Hematopoietic multipotent progenitor cell treated with erythropoietin and hydrocortisone succinate and interleukin-3 and kit ligand, for 6 days (in vitro differentiated cells): ENCODE measurements at places on chromosomes 1 and 21.

- no peak for DNase-seq
Observed at GRCh38 chr1:41361495-41362356, 492 bp downstream of the FOXO6 start.

GRCh38 chr1:190792873-190793272 lies 315.2 kb upstream of the BRINP3 start:
- DNase-seq: no peak

GRCh38 chr1:27368869-27369582 lies 2.3 kb upstream of the MAP3K6 start:
- DNase-seq: peak; percentile 95

- DNase-seq: no peak
Observed at GRCh38 chr1:8752921-8753713, 64.3 kb downstream of the RERE start.

- DNase-seq: peak; percentile 89
Observed at GRCh38 chr1:72282271-72283021, at the start of gene NEGR1. TSS of gene NEGR1 (minus strand) at chr1:72282539.

DNA sequence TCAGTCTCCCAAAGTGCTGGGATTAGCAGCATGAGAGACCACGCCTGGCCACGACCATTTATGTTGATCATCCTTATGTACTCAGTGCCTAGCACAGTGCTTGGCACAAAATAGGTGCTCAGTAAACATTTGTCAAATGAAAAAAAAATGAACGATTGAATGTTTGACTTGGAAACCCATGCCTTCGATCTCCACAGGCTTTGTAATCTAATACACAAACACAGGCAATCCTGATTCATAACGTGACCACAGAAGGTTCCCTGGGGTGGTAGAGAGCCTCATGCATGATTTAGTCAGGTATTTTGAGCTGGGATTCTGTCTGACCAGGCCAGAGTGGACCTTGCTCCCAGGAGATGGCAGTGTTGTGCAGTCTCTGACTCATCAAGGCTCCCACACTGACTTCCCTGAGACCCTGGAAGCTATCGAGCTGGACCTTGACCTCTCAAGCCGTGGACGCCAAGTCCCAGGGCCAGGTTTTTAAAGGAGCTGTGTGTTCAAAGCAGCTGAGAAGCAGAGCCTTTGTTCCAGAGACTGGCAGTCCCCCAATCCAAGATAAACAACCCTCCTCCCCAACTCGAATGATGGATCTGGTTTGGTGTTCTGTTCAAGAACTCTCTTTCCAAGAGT lies 81.1 kb downstream of the PGM1 start:
- peak; percentile 51 for DNase-seq

GRCh38 chr1:155277902-155278688 lies 832 bp downstream of the HCN3 start:
- DNase-seq: peak; percentile 82

- no peak for DNase-seq
Observed at GRCh38 chr1:37673920-37674319, 18.4 kb upstream of the CDCA8 start.

GRCh38 chr1:168079761-168080160 lies 57.0 kb downstream of the GPR161 start:
- DNase-seq: no peak

GRCh38 chr21:34691390-34692032 lies 22.7 kb downstream of the CLIC6 start:
- no peak for DNase-seq

DNA sequence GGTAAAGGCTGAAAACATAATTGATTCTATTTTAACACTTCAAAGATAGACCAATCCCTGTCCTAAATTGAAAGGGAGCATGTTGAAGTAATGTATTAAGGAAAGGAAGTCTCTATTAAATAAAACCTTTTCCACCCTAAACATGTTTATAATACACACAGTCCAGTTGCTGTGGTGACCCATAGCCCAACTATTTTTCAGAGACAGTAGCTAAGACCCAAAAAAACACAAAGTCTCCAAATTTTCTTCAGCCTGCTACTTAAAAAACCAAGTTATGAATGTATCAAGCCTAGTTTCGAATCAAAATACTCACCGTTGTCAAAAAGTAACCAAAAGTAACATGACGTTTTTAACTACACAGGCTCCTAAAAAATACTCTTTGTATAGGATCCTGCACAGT lies 1.6 kb downstream of the ELK4 start:
- no peak for DNase-seq

DNA sequence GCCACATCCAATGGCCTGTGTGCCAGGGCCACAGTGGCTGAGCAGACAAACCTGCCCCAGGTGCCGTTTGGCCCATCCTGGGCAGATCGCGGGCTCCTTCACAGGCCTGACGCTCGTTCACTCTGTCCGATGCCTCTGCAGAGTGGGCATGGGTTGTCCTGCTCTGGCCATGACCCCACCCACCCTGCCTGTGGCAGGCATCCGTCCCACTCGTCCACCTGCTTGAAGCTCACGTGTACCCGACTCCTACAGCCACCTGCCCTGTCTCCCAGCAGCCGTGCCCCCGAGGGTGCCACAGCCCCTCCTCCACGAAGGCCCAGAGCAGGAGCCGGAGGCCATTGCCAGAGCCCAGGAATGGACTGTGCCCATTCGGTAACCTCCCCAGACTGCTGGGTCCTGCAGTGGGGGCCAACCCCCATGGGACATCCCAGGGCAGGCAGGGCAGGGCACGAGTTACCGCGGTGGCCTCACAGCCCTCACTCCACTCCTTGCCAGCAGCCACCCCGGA lies 41.9 kb downstream of the TRIM11 start:
- no peak for DNase-seq

GRCh38 chr1:169491845-169492281 lies 6.1 kb upstream of the SLC19A2 start:
- no peak for DNase-seq

DNA sequence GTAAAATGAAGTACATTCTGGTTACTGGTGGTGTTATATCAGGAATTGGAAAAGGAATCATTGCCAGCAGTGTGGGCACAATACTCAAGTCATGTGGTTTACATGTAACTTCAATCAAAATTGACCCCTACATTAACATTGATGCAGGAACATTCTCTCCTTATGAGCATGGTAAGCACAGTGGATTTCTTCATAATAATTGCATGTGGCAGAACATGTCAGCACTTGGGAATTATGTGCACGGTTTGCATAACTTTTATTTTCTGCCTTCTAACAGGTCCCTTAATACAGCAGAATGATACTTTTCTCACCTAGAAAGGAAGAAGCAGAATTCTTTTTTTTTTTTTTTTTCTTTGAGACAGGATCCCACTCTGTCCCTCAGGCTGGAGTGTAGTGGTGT lies 3.8 kb downstream of the CTPS1 start:
- no peak for DNase-seq

DNA sequence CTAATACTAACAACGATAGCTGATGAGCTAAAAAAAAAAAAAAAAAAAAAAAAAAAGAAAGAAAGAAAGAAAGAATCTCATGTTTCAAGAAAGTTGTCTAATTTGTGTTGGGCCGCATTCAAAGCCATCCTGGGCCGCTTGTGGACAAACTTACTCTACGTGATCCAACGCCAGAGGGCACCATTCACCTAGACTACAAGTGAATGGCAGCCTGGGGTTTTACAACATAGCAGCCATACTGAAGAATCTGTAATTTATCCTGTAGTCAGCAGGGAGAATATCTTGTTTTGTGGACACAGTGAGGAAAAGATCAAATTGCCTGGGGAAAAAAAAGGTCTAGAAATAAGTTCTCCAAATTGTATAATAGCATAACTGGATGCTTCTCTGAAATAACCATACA lies 47.0 kb downstream of the CYP2J2 start:
- DNase-seq: peak; percentile 85

- no peak for DNase-seq
Observed at GRCh38 chr1:220812308-220812707, 25.6 kb downstream of the MTARC1 start.

GRCh38 chr1:102546251-102546650 lies 549.5 kb upstream of the OLFM3 start:
- DNase-seq: no peak

DNA sequence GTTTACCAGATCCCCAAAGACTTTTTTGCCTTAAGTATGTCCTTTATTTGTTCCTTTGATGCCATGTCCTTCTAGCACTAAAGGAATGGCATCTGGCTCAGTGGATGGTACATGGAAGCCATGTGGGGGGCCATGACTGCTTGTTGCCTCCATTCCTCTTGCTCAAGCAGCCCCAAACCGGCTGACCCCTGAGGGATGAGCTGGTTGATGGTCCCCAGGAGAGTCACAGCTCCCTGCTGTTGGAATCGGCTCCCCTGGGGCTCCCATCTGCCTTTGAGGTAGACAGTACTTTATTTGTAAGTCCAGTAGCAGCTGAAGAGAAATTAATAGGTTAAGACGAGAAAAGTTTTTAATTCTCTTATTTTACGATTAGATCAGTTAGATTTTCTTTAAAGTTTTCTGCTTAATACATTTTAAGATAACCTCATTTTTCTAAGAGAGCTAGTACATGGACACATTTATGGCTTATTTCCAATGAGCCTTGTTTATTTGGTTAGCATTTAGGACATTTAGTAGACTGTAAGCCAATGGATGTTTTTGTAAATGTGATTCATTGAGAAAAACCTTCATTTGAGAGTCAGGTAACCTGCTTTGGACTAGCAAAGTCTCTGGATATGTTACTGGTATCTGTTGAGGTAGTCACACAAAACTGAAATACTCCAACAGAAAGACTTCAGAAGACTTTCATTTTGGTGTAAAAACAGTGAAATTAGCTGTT lies 88.2 kb downstream of the CAMTA1 start:
- DNase-seq: no peak

- no peak for DNase-seq
Observed at GRCh38 chr1:167957710-167958109, 20.8 kb upstream of the MPC2 start.
